ENCODE measurements at places on chromosomes 3 and 15.

DNA sequence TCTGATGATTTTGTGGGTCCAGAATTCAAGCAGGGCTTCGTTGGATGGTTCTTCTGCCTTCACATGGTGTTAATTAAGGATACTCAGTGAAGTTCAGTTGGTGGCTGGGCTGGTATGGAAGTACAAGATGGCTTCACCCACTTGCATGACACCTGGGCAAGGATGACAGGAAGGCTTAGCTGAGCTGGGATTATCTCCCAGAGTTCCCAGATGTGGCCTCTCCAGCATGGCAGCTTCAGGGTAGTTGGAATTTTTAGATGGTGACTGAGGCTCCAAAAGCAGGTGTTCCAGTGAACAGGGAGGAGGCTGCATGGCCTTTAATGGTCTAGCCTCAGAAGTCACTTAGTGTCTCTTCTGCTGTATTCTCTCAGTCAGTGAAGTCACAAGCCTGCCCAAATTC lies 135.5 kb downstream of the THRB start:
- no peak for DNase-seq

DNA sequence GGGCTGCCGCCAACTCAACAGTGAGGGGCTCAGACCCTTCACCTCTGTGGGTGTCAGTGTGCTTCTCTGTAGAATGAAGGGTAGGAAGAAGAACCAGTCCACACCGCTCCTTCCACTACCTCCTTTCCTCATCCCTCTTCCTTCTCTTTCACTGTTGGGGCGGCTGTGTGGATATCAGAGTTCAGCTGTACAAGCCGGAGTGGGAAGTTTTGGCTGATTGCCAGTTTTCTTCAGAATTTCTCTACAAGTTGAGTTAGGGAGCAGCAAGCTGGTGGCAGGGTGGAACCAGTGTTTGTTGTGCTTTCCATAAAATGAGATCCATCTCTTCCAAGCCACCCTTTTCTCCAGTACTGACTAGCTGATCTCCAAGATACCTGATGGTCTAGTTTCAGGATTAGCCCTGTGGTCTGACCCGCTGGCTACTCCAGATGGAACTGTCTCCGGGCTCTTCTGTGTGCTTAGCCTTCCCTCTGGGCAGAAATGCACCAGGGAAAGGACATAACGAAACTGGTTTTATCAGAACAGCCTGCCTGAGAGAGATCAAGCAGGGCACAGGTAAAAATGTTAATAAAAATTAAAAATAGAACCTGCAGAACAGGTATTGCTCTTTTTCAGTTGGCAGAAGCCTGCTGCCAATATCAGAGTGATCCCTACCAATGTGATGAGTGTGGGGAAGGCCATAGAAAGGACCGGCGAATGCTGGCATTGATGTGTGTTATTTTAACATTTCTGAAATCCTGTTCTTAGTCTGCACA lies 169.9 kb upstream of the TSC22D2 start:
- no peak for DNase-seq

- no peak for DNase-seq
These were observed 189.4 kb downstream of the SLC9A9 start for GRCh38 chr3:143658861-143659260.

DNA sequence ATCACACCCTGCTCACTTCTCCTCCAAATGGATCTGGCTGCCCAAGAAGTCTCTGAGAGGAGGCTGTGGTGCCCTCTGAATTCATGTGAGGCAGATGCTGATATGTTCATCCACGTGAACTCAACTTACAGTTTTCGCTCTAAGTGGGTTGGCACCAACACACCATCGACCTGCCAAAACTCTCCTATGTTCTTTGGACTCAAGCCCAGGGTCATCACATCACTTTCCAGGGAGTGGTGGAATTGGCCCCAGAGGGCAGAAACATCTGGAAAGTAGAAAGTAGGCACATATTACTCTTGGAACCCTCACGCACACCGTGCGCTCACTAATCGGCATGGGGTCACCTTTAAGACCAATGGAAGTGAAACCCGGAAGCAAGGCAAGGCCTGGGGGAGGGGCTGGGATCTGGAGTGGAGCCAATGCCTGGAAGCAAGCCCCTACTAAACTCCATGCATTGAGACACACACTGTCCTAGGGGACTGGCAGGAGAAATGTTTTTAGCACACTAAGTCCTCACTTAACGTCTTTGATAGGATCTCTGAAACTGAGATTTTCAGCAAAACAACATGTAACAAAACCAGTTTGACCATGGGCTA lies 41.4 kb downstream of the SSUH2 start:
- DNase-seq, result no peak

DNA sequence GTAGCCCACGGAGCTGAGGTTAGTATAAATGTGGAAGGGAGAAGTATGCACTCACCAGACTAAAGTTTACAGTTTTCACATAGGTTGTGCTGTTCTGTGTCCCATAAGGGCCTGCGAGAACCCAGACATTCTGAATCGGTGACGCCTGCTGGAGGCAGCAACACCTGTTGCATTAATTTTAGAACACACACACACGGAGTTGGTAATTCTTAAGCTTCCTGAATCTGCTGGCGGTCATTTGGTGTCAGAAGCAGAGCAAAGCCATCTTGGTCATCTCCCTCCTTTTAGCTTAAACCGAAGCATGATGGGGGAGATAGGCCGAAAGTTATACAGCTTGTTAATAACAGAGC lies 41.1 kb upstream of the AP3B2 start:
- DNase-seq, result no peak

Data from activated CD8-positive, alpha-beta memory T cell treated with anti-CD3 and anti-CD28 coated beads for 24 hours (primary cell).